ENCODE measurements at places on chromosomes 6 and 20. TPM values are rescaled to one million over a fixed set of nuclear protein-coding genes. Genes with fewer than 3 reads are reported as not detected.

- DNase-seq, result no peak
Observed at GRCh38 chr6:11224252-11224965, 8.1 kb downstream of the NEDD9 start.

IL17A gene
- not detected for total RNA-seq

DNA sequence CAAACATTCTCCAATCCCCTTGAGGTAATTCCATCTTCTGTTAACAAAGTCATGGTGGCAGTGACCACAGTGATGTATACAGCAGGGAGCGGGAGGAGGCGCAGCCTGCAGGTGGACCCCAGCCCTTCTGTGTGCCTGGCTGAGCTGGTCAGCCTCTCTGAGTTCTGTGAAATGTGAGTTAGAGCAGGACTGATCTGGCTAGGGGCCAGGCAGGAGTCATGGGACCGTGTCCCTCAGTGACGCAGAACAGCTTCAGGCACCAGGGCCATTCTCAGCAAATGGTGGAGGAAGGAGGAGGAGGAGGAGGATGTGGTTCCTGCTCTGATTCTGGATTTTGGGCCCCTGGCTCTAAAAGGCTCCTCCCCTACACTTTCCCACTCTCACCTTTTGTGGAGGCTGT, 6.9 kb downstream of the PHACTR3 start:
- DNase-seq, result no peak

DNA sequence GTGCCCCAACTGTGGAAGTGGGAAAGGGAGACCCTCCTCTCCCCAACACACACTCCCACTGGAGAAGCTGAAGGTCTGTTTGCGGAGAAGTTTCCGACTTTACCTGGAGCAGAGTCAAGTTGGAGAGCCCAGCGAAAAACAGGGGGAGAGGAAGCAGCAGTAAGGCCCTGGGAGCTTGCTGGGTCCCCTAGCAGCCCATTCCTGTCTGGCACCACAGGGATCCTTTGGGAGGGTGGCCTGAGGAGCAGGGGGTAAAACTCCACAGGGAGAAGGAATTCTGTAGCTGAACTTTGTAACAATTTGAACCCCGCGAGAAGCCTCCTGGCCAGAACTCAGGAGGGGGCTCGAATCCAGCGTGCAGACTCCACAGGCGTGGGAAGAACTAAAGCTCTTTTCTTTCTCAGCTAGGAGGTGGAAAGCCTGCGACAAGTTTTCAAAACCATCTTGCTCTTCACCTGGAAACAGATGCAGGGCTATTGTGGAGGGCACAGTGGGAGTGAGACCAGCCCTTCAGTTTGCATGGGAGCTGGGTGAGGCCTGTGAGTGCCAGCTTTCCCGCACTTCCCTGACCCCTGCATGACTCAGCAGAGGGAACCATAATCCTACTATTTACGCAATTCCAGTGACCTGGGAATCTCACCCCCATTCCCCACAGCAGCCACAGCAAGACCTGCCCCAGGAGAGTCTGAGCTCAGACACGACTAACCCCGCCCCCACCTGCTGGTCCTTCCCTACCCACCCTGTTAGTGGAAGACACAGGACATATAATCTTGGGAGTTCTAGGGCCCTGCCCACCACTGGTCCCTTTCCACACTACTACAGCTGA, 25.8 kb downstream of the SERPINB9 start:
- DNase-seq, result no peak

- no peak for DNase-seq
Observed at GRCh38 chr6:35092362-35093117, 48.6 kb downstream of the TCP11 start.

TMC2 gene
- not detected for total RNA-seq

DNA sequence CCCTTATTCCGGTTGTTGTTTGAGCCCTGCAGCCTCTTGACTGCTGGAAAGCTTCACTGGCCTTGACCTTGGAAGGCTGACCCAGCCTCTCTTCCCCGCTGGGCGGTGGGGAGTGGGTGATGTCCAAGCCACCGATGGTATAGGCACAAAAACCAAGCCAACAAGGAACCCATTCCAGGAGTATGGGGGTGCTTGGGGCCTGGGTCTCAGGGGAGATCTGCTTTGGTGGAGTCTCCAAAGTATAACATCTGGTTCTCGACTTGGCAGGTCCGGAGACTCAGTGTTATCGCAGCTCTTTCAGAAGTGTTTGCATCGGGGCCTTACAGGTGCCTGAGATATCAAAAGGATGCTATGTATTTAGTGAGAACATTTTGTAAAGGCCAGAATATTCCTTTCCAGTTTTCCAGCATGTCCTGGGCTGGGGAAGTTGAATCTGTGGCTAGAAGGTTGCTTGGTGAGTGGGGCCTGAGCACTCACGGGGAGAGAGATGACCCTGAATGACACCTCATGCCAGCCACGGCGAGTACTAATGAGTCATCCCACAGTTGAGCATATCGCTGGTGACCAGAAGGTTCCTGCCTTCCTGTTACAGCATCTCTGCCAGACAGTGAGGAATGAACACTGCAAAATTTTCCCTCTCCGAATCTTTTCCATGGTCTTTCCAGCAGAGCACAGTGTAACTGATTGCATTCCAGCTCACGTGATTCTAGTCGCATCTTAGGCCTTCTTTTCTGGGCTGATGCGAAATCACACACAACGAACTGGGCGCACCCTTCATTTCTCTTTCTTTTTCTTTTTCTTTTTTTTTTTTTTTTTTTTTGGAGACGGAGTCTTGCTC, 133.9 kb downstream of the ZDHHC14 start:
- peak; percentile 98 for DNase-seq

NRSN1 gene
- not detected for total RNA-seq

OR2H2 gene
- total RNA-seq, result not detected

SSR1 gene
- total RNA-seq, result 129 TPM

ARHGAP40 gene
- total RNA-seq, result 0.04 TPM

DNA sequence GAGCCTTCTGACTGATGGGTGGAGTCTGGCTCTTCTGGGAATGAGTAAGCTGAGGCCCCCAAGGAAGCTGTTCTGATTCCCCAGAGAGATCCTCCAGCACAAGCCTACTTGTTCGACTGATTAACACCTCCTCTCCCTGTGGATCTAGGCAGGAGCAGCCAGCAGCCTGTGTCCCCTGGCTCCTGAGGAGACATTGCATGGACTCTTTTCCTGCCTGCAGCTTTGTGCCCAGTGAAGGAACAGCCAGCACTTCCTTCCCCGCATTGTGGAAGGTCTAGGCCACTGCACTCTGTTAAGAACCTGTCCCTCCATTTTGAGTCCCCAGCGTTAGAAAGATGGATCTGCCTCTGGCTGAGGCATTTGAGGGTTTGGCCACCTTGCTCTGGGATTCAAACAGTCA, 29.1 kb downstream of the LRFN2 start:
- no peak for DNase-seq

RIPOR2 gene
- not detected for total RNA-seq

GRCh38 chr6:127147534-127147933, 29.1 kb downstream of the RSPO3 start:
- DNase-seq, result no peak

- no peak for DNase-seq
Observed at GRCh38 chr6:100965067-100965466, 83.9 kb upstream of the ASCC3 start.

LCA5 gene
- 6.1 TPM for total RNA-seq

GRCh38 chr20:21104921-21105320, 1.2 kb downstream of the LINC00237 start:
- DNase-seq, result no peak

- DNase-seq, result no peak
Observed at GRCh38 chr6:168485818-168486217, 44.8 kb downstream of the SMOC2 start.

DNA sequence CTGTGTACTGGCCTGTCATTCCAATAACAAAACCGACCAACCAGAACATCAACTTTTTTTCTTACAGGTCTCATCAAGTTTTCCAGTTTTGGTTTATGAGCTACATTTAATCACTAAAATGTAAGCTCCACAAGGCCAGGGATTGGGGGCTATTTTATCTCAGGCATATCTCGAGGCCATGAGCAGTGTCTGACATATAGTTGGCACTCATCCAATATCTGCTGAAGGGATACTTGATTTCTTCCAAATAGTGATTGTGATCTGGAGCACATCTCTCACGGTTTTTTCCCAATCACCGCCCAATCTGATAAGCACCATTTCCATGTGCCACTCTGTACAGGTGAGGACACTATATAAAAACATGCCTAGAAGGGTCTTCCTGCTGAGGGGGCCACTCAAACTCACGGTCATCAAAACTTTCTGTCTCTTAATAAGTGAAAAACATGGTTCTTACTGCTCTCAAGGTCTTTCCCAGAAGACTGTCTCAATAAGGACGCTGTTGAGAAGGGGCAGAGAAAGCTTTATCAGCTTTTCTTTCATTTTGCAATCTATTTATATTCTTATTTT, 65.5 kb downstream of the MAN1A1 start:
- DNase-seq, result no peak

ANKS1A gene
- total RNA-seq, result 10.2 TPM

CLVS2 gene
- total RNA-seq, result not detected

TRIM10 gene
- not detected for total RNA-seq

ATP6V1G2 gene
- total RNA-seq, result 0.59 TPM

PRND gene
- 1.8 TPM for total RNA-seq

GRCh38 chr20:57837208-57838035, 127.6 kb upstream of the PMEPA1 start:
- DNase-seq, result no peak

DNA sequence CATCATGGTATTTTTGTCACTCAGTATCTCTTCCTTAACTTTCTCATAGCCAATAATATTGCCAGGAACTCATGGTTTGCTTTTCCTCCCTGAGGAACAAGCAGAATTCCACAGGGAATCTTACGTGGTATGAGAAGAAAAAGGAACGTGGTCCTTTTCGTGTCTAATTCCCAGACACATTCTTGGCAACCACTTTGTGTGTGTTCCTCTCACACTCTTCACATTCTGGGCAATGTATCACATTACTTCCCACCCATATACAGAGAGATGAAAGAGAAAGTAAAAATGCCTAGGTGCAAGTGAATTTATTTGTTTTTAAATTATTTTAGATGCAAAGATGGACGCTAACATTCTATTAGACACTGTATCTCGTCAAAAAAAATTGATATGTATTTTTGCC, 102.7 kb downstream of the PTPRK start:
- DNase-seq, result no peak

- DNase-seq, result no peak
Observed at GRCh38 chr6:143335865-143336264, 114.6 kb downstream of the ADAT2 start.

GRCh38 chr6:40378725-40379074, 208.5 kb downstream of the LRFN2 start:
- DNase-seq, result no peak

GRCh38 chr6:79648328-79648727, 17.2 kb downstream of the SH3BGRL2 start:
- DNase-seq, result no peak

DEFB132 gene
- not detected for total RNA-seq

SLA2 gene
- not detected for total RNA-seq

DEFB127 gene
- not detected for total RNA-seq

SSTR4 gene
- total RNA-seq, result not detected

TDP2 gene
- 25.4 TPM for total RNA-seq

- DNase-seq, result no peak
Observed at GRCh38 chr6:134166511-134167261, 114.3 kb upstream of the SLC2A12 start.

GRCh38 chr6:144478483-144478882, 193.3 kb downstream of the UTRN start:
- no peak for DNase-seq

GRCh38 chr20:44938637-44939036, 21.6 kb downstream of the TOMM34 start:
- no peak for DNase-seq

DNA sequence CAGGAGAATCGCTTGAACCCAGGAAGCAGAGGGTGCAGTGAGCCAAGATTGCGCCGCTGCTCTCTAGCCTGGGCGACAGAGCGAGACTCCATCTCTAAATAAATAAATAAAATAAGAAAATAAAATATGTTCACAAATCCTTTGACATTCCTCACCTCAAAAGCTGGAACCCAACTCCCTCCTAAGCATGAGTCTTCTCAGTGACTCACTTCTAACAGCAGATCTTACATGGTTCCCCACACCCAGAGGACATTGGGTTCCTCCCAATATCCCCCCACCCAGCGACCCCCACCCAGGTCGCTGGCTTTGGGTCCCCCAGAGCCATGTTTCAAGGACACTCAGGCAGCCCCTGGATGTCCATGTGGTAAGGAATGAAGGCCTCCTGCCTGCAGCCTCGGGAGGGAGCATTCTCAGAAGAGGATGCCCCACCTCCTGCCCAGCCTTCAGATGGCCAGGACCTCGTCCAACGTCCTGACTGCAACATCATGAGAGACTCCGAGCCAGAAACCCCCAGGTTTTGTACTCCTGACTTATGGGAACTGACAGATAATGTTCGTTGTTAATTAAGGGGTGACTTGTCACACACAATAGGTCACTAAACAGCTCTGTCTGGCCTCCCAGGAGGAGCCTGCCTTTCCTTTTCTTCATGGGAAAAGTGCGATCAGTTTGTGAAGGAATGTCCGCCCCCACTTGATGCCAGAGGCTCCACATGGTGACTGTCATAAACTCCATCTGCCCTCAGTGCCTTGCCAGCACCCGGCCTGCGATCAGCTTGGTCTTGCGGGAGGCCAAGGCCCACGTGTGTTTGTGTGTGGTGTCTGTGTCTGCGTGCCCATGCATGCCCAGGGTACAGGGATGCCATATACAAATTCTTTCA, 10.1 kb upstream of the GMEB2 start:
- no peak for DNase-seq

DNA sequence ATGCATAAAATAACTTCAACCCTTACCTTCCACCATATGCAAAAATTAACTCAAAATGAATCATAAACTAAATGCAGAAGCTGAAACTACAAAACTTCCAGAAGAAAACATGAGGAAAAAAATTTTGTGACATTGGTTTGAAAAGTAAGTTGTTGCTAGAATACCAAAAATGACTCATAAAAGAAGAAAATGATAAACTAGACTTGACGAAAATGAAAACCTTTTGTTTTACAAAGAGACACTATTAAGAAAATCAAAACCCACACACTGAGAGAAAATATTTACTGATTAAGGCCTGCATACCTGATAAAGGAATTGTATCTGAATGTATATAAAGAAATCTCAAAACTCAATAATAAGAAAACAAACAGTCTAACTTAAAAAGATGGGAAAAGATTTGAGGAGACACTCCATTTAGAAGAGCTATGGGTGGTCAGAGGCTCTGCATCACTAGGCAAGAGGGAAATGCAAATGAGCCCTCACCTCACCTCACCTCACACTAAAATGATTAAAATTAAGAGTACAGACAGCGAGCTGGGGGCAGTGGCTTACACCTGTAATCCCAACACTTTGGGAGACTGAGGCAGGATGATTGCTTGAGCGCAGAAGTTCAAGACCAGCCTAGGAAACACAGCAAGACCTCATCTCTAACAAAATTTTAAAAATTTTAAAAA, 97.6 kb upstream of the CST7 start:
- DNase-seq, result no peak

DNA sequence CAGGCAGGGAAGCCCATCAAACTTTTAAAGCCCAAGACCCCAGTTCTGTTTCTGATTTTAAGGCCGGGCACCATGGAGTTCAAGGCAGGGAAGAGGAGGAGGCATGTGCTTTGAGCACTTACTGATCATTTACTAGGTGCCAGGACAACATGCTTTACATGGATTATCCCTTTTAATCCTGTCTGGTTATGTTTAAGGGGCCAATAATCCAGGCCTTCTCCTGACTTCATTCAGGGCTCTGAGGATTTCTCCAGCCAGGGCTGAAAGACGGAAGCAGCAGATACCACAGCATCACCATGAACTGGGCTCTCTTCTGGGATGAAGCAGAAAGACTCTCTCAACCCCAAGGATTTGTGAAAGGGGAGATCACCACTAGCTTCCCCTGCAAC, 4.1 kb downstream of the CCND3 start:
- DNase-seq, result no peak

GRCh38 chr6:13413900-13414555, 73.4 kb downstream of the GFOD1 start:
- no peak for DNase-seq

GRCh38 chr6:45951321-45952167, 64.1 kb downstream of the CLIC5 start:
- DNase-seq, result no peak
